ENCODE measurements at places on chromosomes 16 and 17. TPM values are rescaled to one million over a fixed set of nuclear protein-coding genes. Genes with fewer than 3 reads are reported as not detected.

DNA sequence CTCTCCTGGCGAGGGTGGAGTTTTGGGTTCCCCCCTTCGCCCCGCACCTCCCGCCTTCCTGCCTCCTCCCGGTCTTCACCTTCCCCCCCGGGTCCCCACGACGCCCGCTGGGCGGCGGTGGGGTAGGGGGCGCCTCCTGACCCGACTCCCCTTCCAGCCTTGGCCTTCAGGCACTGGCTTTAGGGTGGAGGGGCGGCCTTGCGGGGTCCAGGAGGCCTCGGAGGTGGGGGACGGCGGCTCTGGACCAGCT lies 2.4 kb downstream of the SLC16A3 start:
- no peak for DNase-seq

GRCh38 chr16:31711344-31711845 lies 162.2 kb upstream of the ZNF267 start:
- DNase-seq, result no peak

GRCh38 chr17:21418446-21419298 lies 42.5 kb downstream of the KCNJ12 start:
- DNase-seq, result no peak

GRCh38 chr16:90083139-90083538 lies 6.0 kb upstream of the PRDM7 start:
- no peak for DNase-seq

DNA sequence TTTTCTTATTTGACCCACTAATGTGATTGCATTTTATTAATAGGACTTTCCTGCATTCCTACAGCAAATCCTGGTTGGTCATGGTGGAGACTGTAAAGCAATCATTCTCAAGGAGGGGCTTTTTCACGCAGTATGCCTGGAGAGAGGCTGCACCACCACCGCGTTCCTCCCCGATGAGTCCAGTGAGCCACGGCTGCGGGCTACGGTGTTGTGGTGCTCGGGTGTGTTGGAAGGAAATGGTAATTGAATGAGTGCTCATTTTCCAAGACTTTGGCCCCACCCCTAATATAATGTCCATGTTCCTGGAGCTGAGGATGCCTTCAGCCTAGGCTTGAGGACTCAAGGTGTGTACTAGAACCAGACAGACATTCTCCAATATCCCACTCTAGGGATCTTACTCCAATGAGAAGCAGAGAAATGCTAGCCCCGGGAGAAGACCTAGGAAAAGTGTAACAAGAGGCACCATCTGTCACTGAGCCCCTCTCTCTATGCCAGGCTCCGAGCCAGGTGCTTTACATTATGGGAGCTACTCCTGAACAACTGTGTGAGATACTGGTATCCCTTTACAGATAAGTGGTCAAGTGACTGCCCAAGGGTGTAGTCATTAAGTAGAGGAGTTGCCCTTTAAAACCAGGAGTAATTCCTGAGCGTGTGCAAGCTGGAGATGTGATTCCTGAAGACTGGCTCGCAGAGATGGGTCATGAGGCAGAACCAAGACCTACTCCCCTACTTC lies 39.4 kb downstream of the HEATR6 start:
- DNase-seq, result no peak

DNA sequence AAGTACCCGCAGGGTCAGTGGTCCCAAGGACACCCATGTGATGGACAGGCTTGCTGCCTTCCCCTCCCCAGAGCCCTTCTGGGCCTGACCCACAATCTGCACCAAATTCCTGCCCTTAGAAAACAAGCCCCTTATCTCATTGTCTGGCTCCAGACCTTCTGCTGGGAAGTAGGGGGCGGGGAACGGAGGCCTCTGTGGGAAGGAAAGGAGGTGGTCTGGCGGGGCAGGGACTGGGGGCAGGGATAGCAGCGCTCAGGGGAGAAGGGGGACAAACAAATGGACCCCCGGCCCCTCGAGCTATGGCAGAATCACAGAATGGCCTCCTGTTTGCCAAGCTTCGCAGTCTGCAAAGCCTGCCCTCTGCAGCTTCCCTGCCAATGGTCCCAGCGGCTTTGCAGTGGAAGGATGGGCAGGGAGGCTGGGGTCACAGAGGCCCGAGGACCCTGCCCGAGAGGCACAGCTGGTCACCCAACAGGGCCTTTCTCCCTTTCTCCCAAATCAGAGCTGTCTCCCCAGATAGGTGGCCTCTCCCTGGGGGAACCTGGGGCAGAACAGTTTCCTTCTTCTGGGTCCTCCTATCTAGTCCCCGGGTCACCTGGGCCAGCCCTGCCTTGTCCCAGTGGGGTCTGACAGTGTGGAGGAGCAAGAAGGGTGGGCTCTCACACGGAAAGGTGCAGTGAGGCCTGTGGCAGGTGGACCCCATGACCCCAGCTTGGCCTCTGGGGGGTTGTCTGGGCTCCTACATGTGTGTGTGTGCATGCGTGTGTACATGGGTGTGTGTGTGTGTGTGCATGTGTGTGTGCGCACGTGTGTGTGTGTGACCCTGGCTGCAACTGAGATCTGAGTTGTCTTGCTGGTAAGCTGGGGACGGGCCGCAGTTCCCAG lies 25.5 kb downstream of the TMEM235 start:
- DNase-seq, result no peak

GRCh38 chr17:15290605-15291004 lies 25.5 kb upstream of the PMP22 start:
- no peak for DNase-seq

GRCh38 chr17:39200957-39201510 lies 951 bp downstream of the RPL19 start:
- DNase-seq, result no peak

DNA sequence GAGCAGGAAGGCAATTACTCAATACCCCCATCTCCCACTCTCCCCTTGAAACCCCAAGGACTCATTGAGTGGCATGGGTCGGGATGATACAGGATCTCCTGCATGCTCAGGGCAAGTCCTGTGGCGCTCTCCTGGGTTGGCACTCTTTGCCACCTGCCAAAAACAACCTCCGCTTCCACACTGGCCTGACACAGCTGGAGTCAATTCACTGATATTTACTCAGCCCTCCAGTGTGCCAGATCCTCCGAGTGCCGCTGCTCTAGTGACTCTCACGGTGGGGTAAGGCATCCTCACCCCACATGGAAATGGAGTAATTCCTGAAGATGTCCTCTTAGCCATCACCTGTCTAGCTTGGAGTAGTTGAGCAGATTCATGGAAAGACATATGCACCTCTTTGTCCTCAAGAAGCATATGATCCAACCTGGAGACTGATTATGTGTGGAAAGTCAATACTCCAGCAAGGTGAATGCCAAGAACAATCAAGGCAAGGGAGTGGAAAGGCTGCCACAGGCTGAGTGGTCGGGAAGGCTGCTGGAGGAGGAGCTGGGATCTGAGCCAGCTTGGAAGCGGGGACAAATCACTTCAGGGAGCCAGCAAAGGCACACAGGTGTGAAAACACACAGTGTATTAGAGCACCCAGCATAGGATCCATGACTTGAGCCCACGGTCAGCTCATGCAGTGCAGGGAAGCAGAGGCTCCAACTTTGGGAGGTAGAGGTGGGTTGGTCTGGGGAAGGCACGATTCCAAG lies 12.6 kb upstream of the GOSR2 start:
- DNase-seq, result no peak

DNA sequence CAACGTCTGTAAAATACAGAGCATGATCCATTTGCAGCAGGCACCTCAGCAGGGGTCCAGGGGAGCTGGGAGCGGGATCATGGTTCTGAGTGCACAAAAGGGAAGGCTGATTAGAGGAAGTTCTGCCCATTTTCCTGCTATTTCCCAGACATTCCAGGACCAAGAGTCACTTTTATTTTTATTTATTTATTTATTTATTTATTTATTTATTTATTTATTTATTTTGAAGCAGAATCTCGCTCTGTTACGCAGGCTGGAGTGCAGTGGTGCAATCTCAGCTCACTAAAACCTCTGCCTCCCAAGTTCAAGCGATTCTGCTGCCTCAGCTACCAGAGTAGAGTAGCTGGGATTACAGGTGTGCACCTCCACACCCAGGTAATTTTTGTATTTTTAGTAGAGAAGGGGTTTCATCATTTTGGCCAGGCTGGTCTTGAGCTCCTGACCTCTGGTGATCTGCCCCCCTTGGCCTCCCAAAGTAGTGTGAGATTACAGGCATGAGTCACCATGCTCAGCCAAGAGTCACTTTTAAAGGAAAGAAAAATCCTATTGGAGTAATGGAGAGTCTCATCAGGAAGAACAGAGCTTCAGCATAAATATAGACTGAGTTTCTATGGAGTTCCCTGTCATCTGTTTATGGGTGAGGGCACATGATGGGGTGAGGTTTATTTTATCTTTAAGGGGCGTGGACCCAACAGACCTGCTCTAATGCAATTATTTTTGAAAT lies 355.2 kb downstream of the HAPSTR1 start:
- no peak for DNase-seq

DNA sequence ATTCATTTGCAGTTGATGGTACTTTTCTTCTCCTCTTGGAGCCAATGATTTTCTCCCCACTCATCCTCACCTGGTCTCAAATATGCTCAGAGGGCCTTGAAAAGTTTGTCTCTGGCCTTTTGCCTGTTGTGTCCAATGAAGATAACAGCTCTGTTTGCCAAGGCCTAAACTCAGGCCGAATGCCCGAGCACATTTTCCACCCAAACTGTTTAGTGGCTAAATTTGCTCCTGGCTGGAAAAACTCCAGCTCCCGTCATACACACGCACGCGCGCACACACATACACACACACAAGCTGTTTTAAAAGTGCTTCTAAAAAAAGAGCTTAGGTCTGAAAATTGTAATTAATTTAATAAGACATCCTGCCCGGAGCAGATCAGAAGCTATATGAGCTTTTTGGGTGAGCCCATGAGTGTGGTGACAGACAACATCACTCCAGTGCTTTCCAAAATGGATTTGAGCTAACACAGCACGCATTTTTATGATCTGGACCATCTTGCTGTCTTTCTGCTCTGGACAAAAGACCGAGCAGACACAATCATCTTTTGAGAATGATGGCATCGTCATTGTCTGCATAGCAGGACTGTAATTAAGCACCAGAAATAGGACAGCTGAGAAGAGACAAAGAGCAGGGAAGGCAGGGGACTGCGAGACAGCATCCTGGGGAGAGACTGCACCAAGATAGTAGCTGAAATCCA lies 48.9 kb downstream of the IRX6 start:
- no peak for DNase-seq

- DNase-seq, result no peak
Observed at GRCh38 chr17:35889241-35889640, 9.1 kb upstream of the CCL5 start.

DNA sequence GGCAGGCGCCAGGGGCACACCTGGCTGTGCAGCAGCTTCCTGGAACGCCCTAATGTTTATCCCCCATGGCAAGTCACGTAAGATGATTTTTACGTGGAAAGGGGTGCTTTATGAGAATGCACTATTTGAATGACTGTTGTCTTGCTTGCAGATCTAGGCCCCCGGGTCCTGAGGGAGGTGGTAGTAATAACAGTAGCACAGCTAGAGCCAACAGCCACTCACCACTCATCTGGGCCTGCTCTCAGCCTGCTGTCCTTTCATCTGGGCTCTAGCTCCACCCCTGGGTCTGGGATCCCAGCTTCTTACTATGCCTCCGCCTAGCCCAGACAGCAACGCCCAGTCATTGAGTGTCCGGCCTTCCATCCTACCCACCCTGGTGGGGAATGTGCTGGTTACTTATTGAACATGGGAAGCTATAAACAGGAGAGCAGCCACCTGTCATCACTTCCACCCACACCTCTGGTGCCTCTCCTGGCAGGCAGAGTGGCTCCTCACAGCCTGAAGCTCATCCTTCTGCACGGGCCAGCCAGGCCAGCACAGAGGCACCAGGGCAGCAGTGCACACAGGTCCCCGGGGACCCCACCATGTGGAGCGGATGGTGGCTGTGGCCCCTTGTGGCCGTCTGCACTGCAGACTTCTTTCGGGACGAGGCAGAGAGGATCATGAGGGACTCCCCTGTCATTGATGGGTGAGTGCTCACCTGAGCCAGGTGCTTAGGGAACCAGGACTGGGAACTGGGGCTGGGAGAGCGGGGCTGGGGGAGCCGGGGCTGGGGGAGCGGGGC lies 16.6 kb downstream of the DPEP1 start:
- no peak for DNase-seq

- no peak for DNase-seq
Observed at GRCh38 chr16:85413691-85414663, 199.1 kb upstream of the GSE1 start.

DNA sequence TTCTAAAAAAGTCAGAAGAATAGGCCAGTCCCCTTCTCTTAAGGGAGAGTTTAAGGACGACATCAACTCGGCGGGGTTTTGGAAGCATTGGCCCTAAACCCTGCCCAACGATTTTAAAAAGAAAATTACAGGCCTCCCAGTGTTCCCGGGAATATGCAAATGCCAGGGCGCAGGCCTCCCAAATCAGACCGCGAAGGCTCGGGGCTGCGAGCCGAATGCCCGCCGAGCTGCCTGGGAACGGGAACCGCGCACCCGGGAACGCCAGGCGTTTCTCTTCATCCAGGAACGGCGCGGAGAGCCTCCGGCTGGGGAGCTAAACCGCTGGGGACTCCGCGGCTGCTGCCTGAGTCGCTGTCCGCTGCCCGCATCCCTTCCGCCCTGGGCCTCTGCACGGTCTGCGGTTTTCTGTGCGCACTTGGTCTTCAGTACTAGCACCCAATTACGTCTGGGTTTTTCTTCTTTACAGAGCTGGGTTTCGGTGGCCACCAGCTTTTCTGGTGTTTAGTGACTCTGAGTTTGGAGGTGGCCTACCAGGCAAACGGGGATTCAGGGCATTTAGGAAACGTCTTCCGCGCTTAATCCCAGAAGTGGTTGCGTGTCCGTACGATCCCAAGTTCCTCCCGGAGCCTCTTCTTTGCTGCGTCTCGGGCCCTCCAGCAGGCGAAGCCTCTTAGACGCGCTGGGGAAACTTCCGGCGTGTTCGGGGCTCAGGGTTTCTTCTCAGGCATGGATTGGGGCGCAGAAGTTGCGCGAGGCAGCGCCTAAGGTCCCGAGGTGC lies 5.7 kb downstream of the IRX5 start:
- DNase-seq, result peak; percentile 39

DNA sequence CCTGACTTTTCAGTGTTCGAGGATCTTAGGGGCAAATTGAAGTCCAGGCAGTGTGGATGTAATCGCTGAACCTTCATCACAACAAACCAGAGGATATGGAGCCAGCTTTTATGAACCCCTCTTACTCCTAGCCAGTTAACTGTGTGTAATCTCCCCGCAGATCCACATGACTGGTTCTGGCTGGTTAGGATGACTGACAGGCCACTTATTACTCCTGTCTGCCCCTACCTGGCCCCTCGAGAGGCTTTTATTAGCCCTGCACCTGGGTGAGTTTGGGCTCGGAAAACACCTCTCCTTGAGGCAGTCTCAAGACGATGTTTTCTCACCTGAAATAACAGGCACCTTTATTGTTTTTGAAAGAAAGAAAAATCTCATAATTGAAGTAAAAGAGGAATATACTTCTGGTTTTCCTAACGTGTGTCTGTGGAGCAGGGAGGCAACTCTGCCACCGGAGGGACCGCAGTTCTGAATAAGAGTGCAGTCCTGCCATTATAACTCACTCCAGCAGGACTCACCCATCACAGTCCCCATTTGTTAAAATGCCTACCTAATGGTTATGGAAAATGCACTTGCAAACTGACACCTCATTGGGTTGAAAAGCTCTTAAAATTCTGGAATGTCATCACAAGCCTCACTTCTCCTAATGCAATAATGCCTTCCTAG lies 291.9 kb upstream of the N4BP1 start:
- no peak for DNase-seq

GRCh38 chr16:54928411-54929089 lies 2.1 kb upstream of the IRX5 start:
- DNase-seq, result no peak

The TMEM219 gene
- total RNA-seq, result 91.9 TPM

The CHST6 gene
- total RNA-seq, result 7.7 TPM

The TBC1D3E gene
- not detected for total RNA-seq

The C1QTNF8 gene
- not detected for total RNA-seq

The HS3ST2 gene
- not detected for total RNA-seq

The TEKT5 gene
- 0.29 TPM for total RNA-seq

The ANKRD40CL gene
- not detected for total RNA-seq

The CD300LG gene
- total RNA-seq, result not detected

The CX3CL1 gene
- total RNA-seq, result 0.74 TPM

Measured in progenitor cell of endocrine pancreas (in vitro differentiated cells).